ENCODE measurements at places on chromosomes 7 and 10.

GRCh38 chr7:252216-252965 is 37.6 kb upstream of the FOXL3 start:
- DNase-seq = no peak

- DNase-seq = no peak
These were observed 625 bp upstream of the GSTO2 start for GRCh38 chr10:104268405-104268712.

DNA sequence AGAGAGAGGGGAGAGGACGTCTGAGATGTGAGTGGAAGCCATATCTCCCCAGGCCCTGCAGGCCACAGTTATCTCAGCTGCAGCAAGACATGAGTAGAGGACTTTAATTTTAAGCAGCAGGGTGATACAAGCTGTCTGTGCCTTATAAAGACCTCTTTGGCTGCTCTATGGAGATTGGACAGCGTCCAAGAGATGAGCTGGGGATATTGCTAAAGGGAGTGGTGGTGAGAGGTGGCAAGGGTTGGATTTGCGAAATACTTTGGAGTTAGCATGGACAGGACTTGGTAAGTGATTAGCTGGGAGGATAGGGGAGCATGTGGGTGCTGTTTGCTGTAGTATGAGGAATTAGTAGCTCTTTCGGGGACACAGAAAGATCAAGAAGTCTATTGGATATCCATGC is 191.8 kb downstream of the CACNB2 start:
- no peak for DNase-seq

DNA sequence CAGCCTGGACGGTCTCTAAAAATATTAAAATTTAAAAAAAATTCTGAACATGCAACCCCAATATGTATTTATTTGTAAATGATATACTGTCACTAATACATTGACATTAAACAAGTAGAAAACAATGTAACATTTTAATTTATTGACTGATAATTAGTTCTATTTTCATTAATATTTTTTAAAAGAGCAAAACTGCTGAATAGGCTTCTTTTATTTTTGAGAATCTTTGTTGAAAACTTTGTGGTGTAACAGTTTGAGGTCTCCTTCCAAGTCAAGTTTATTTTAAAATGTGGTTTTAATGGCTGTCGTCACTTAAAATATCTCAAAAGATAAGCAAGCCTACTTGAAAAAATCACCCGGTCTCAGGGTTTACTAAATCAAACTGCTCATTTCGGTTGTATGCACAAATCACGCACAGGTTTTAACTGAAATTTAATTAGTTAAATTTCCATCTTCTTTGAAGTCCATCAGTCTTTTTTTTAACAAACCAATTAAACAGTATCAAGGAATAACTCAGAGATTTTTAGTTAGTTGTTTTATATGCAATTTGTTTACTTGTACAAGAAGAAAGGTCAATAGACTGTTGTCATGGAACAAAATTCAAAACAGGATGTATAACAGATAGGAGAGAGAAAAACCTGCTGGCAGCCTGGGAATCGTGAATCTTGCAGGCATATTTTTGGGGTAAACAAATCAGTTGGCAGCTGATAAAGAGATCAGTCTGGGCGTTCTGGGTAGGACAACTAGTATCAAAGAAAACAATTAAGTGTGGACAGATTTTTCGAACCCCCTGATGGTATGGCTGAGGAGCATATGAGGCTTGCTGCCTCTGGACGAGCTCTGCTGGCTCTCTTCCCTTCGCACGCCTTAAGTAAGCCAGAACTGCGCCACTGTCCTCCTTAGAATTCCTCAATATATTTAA is 9.7 kb upstream of the EDRF1 start:
- no peak for DNase-seq

GRCh38 chr7:151427705-151428377 is 12.1 kb downstream of the CRYGN start:
- DNase-seq = no peak

DNA sequence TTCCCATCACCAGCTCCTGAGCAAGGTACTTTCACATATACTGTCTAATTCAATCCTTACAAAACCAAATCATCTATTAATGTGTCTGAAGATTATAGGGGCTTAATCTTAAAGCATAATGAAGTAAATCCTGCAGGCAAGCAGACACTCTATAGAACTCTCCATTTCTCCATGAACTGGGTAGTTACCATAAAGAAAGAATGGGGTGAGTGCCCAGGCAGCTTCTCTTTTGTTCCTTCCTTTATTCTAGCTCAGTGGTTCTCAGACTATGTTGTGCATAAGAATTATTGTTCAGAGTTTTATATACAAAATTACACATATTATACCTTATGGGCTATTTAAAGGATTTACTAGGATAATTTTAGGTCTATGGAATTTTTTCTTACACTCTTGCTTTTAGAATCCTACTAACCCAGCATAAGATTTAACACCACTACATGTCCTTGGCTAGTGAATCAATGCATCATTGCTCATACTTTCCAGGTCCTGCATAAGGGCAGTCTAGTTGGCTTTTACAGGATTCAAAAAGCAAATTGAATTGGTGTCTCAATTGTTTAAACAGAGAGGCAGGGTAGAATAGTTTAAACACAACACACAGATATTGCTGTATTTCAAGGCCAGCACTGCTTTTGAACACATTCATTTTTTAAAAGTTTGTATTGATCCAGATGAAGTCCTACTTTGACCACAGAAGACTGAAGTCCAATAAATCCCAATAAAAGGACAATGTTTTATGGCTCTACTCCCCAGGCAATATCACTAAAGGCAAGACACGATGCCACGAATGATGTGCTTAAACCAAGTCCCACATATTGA is 12.9 kb downstream of the SGCE start:
- no peak for DNase-seq

DNA sequence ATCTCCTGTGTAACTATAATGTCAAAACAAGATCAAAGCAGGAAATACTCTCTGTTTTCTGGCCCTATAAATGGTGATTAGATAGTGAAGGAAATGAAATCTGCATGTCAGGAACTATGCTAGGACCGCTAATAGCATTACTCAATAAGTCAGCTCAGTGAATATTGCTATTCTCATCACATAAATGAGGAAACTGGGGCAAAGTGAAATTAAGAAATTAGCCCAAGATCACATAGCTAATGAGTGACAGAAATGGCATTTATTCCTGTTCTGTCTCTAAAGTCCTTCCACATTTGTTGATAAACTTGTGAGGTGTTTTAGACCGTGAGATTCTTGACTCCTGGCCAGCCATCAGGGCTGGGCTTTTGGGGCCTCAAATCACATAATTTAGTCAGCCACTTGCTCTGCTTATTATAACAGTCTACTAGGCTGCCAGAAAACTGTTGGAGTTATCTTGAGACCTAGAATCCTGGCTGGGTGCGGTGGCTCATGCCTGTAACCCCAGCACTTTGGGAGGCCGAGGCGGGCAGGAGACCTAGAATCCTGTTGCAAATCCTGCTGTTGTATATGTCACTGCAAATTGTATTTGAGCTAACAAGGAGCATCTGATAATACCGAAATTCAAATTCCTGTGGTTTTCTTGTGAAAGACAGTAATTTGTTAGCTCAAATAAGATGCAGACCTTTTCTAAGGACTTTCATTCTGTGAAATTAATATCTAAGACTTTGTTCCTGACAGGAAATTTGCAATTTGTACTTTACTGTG is 66.5 kb upstream of the SHTN1 start:
- DNase-seq = no peak

DNA sequence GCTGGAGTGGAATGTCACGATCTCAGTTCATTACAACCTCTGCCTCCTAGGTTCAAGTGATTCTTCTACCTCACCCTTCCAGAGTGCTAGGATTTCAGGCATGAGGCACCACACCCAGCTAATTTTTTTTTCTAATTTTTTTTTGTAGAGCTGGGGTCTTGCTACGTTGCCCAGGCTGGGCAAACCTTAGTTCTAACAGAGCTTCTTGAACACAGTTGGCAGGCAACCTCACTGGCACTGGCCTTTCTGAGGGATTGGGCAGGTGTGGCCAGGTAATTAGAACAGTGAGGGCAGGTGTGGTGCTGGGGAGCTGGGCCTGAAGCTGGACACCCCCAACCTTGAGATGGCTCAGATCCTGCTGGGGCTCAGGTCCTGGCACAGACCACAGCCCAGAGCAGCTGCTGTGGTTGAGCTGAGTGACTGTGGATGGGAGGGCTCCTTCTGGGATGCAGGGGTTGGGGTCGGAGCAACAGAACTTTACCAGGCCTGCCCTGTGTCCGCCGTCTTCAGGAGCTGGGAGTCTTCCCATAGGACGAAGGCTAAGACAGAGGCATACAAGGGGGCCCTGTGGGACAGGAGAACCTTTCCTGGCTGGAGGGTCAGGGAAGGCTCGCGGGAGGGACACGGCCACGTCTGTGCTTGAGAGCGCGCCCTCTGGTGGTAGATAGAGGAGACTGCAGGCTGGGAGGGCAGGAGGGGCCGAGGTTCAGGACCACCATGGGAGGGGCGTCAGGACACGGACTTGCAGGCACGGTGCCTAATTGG is 48.2 kb downstream of the COL26A1 start:
- DNase-seq = peak; percentile 13
